ENCODE measurements at places on chromosomes 6 and 20.

- DNase-seq = no peak
Observed at GRCh38 chr20:60302875-60303274, 344.7 kb downstream of the CDH26 start.

DNA sequence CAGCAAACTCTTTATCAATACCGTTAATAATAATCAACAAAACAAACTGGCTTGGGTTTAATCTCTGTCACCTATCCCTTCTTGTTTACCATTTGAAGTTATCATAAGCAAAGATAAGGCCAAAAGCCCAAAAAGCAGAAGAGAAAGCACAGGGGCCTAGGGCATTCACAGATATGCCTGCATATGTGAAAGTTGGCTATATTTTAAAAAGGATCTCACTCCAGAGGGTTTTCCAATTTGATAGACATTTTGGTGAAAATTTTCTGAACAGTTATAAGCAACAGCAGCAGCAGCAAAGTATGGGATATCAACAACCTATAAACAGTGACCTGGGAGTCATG, 101.1 kb downstream of the ATXN1 start:
- no peak for DNase-seq

GRCh38 chr6:43939281-43940070, 169.5 kb downstream of the VEGFA start:
- no peak for DNase-seq

DNA sequence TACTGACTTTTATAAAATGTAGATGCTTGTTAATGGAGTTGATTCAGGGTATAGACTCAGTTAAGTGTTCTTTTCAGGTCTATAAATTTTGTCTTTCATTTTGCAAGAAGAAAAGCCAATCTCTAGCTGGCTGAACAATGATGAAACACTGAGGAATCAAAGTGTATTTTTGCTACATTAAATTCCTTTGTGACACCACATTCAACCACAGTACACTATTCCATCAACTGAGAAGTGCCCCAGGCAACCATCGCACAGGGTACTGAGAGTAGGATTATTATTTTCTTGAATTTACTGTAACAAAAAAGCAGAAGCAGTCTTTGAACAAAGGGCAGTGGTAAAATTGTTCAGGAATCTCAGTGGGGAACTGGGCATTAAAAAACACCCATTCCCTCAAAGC, 83.6 kb downstream of the PREP start:
- DNase-seq = no peak

DNA sequence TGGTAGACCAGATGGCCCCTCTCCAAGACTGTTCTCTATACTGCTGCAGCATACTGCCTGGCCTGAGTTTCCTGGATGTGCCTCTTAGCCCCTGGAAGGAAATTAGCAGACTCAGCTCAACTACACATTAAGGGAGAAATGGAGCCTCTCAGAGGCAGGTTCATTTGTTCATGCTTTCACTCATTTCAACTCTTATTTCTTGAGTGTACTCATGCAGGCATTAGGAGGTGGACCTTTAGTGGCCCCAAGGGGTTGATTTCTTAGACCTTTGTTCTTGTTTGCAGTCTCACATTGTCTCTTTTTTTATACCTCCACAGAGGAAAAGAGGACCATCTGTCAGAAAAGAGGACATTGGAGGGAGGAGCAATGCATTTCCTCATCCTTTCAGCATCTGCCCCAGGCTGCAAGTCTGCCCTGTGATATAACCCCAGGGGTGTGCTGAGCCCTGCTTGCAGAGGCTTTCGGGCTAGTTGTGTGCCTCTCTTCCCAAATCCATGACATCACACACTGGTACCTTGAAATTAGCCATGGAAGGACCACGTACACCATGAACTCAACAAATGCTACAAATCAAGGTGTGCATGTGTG, 456.2 kb downstream of the CD83 start:
- DNase-seq = no peak
